ENCODE measurements at places on chromosomes 3 and 15.

- DNase-seq, result no peak
Measured at GRCh38 chr3:22728406-22728805, 474.7 kb upstream of the UBE2E2 start.

DNA sequence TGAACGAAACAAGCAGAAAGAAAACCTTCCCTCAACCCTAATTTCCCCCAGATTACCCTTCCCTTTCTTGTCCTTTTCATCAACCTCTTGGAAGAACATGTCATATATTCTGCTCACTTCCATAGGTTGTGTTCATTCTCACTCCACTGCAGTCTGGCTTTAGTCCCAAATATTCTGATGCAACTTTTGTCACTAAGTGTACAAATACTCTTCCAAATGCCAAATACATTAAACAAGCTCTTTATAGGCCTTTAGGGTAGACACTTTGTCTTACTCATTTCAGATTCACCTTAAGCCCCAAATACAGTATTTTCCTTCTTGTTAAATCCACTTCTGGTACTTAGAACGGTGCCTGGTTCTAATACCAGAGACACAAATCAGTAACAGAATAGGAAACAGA, 406.5 kb upstream of the CDIN1 start:
- no peak for DNase-seq

- DNase-seq, result no peak
Measured at GRCh38 chr15:73983211-73983727, 8.8 kb downstream of the STOML1 start.

- DNase-seq, result no peak
Measured at GRCh38 chr15:42858999-42859789, 61.4 kb downstream of the TTBK2 start.

- no peak for DNase-seq
Measured at GRCh38 chr15:76169018-76169417, 109.2 kb downstream of the TMEM266 start.

DNA sequence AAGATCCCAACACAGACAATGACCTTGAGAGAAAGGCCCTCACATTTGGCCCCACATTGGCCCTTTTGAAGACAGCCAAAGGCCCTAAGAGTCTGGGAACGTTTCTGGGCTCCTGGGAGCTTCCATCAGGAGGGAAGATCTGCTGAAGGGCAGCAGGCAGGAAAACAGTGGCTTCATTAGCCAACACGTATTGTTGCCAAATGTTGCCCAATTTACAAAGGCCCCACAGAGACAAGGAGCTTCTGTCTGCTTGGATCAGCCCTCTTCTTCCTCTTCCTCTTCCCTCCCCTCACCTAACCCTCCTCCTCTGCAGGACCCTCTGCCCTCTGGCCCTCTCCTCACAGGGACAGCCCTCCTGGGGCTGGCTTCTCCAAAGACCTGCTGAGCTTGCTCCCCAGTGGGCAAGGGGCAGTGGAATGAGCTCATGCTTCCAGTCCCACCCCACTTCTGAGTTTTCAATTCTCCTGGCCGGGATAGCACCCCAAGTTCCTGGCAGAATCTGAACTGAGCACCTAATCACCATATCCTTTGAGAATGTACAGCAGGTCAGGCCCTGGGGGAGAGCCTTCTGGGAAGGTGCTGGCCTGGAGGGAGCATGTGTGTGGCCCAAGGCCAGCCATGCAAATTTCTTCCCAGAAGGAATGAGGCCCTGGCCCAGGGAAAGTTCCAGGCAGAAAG, 5.1 kb upstream of the LTF start:
- no peak for DNase-seq

DNA sequence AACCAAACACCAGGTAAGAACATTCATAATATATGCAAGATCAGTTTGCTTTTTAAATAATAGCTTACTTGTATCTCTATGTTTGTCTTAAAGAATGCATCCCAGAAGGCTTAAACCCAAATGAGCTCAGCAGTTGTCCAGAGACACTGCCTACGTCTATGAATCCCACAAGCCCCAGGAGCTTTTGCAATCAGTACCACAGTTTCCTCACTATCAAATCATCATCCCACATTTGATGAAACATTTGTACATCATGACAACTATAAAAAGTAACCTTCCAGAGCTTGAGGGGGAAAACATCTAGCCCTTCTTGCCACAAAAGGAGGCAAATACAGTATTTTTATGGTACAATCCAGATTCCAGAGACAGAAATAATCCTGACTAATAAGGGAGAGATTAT, 63.7 kb downstream of the ATP8B4 start:
- no peak for DNase-seq

- no peak for DNase-seq
Measured at GRCh38 chr3:69948246-69948862, 51.2 kb upstream of the SAMMSON start.

- DNase-seq, result no peak
Measured at GRCh38 chr3:112012205-112012992, 13.7 kb downstream of the TAGLN3 start.

DNA sequence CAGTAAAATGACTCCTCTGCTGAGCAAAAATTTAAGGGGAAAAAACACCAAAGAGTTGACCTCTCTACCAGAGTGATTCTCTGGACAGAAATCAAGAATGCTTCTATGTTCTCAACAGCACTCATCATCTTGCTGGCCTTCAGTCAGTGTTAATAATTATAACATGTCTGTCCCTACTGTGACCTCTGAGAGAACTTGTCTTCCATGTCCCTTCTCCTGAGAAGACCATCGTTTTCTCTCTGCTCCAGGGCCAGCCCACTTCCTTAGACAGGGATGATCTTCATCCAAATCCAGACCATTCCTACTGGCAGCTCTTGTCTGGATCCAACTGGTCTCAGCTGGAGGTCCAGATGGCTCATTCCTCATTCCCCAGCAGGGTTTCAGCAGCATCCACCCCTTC, 139.0 kb upstream of the NECTIN3 start:
- DNase-seq, result no peak

DNA sequence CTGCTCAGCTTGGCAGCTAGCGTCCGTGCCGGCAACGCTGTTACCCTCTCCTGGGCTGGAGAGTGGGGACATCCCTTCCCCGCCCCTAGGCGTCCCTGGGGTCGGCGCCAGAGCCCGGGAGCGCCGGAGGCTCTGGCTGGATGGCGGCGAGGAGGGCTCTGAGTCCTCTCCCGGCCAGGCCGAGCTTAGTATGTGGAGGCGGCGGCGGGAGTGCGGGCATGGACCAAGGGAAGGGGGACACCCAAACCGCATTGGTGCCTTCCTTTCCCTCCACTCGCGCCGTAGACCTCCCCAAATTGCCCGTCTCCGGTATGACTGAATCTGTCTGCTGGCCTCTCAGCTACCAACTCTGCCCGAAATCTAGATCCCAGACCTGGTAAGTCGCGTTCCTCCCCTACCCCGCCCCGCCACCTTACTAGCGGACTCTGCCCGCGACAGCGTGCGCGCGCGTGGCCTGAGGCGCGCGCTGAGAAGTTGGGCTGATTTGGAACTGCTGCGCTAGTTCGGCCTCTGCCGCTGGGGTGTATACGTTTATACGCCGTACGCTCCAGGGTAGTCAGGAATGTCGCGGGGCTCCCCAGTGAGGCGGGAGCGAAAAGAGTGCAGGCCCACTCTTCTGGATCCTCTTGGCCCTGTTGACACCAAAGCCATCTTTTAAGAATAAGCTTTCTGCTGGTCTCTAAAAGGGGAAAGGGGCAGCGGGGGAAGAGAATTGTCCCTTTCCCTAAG, 12.2 kb downstream of the ZIC1 start:
- DNase-seq, result no peak

- DNase-seq, result no peak
Measured at GRCh38 chr15:60352525-60352924, 45.3 kb downstream of the ANXA2 start.

GRCh38 chr3:112557976-112558375, 3.8 kb downstream of the ATG3 start:
- DNase-seq, result no peak

GRCh38 chr3:66497288-66497984, 3.4 kb downstream of the LRIG1 start:
- peak; percentile 50 for DNase-seq

DNA sequence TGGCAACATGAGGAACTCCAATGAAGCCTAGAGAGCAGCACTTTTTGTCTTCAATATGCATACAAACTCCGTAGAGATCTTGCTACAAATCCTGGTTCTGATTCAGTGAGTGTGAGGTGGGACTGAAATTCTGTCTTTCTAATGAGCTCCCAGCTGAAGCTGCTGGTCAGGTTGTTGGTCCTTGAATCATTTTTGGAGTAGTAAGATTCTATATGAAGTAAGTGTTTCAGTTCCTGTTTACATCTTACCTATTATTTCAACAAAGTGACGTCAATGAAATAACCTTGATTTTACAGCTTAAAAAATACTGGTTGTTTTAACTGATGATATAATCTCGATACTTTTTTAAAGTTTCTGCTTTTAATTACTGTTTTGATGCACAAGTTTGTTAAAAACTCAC, 33.9 kb downstream of the SHQ1 start:
- no peak for DNase-seq

GRCh38 chr3:18757476-18757875, 332.3 kb upstream of the SATB1 start:
- no peak for DNase-seq

DNA sequence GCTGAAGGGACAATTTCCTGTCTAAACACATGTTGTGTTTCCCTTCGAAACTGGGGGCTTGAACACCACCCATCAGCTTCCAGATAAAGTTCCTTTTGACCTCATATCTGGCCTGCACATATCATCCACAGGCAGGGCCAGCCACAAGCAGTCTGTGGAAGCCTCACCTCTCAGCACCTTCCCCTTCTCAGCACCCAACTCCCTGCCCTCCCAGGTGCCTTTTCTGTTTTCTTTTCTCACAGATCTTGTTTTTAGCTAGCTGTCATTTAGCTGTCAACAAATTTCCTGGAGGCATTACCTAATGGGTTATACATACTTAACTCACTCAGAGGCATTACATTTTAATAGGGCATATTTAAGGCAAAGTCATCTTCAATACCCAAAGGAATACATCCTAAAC, 93.9 kb downstream of the SEMA6D start:
- no peak for DNase-seq

DNA sequence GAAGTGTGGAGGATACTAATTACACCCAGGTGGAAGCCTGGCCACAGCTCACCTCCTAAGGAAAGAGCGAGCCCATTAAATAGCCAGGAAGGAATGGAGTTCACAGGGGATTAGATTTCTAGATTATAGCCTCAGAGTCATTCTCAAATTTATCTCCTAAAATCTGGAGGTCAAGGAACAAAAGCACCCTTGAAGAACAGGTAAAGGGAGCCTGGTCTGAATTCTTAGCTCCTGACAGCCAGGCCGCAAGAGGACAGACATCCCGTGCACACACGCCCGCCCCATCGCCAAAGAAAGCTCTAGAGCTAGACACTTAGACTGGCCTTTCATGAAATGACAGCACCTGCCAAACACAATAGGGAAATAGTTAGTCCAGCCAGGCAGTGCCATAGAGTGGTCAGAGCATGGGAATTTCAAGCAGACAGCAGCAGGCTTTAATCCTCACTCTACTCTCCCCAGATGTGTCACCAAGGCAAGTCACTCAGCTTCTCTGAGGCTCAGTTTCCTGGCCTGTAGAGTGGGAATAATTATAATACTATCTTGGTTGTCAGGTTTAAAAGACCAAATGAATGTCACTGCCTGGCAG, 59.2 kb downstream of the LIPC start:
- DNase-seq, result no peak

DNA sequence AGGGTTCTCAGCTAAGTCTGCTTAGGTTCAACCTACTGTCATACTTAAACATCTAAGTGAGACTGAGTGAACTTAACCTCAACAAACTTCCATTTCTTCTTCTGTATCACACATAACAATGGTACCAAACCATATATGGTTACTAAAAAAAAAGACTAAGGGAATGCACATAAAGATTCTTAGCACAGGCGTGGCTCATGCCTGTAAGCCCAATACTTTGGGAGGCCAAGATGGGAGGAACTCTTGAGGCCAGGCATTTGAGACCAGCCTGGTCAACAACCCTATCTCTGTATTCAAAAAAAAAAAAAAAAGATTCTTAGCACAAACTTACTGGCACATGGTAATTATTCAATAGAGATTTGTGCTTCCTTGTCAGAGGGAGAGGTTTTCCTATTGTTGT, 57.9 kb downstream of the ACAP2 start:
- DNase-seq, result no peak

DNA sequence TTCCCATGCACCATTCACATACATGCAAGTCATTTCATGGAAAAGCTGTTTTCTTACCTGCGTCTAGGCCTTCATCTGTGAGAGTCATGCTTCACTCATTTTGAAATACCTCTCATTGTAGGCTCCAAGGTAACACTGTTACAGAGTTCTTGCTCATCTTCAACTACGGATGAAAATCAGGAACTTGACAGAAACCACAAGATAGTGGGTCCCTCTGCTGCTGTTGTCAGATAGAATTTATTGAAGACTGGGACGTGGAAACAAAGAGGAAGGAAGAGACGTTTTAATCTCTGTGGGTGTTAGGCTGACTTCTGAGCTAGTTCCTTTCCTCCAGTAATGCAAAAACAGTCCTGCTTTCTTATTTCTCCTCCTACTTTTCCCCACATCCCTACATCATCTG, at the start of gene P2RY14:
P2RY14 (minus strand) TSS at position 313 of the 400 bp plus-strand sequence. CDS start 64,226 bp downstream, outside the sequence.
- peak; percentile 19 for DNase-seq

DNA sequence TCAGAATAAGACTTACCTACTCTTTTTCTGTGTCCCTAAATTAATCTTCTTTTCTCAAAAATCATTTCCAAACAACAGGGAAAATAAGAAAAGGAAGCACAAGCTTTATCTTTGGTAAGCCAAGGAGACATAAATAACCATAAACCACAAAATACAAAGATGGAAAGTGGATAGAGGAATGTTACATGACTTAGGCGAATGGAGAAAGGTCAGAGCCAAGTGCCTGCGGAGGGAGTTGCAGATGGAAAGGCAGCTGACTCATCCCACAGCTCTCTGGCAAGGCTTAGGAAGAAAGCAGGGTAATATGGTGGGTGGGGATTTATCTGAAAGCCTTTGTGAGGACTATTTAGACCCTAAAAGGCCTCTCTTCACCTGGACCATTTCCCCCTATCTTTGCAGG, 72.8 kb downstream of the GALK2 start:
- DNase-seq, result no peak

DNA sequence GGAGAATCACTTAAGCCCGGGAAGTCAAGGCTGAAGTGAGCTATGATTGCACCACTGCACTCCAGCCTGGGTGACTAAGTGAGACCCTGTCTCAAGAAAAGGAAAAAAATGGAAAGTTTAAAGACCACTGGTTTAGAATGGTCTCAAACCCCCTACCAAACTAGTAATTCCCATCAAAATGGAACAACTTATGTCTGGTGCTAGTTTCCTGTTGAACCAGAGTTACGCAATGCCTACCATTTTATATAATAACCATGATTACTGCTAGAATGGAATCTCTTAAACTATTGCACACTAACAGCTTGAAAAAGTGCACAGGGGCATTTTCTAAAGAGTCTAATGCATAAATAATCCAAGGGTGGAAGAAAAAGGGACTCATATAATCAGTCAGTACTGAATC, 43.6 kb downstream of the DMXL2 start:
- DNase-seq, result no peak
